Stromal cell of bone marrow (primary cell): ENCODE measurements at places on chromosomes 16 and 17.

DNA sequence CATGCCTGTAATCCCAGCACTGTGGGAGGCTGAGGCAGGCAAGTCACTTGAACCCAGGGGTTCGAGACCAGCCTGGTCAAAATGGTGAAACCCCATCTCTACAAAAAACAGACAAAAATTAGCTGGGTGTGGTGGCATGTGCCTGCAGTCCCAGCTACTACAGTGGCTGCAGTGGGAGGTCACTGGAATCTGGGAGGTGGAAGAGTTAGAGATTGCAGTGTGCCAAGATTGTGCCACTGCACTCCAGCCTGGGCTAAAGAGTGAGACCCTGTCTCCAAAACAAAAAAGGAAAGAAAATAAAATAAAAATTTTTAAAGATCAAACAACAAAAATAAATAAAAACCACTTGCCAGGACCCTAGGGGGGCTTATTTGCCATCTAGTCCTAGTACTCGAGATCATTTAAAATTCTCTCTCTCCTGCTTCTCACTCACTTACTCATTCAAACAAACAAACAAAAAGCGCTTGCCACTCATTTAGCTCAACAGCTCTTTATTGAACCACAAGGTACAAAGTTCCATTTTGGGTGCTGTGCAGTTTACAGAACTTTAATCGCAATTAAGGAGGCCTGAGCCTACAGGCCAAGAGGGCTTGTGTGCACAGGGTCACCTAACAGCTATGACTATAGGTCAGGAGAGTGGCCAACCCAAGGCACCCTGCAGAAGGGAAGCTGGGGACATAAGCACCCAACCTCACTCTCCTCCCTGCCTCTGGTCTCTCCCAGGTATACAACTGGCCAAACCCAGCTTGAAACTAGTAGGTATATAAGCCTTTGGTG, 4.4 kb downstream of the CHD9NB start:
- DNase-seq = no peak

- no peak for DNase-seq
These were observed 3.9 kb downstream of the GNPTG start for GRCh38 chr16:1355591-1355990.

DNA sequence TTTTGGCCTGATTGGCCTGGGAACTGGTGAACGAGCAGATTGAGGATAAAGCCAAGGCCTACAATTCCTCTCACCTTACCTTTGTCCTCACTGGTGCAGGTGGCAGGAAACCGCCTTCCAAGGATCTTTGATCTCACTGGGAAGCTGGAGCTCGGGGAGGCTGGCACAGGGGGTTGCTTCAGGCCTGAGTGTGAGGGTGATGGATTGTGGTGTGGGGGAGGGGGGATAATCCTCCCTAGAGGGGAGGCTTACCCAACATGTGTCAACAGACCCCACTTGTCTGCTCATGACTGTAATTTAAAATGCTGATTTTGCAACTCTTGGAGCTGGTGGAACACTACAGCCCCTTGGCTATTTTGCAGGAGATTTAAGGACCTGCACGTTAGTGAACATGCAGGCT, 4.5 kb upstream of the RMI2 start:
- DNase-seq = no peak

GRCh38 chr17:64377769-64378282, 12.8 kb downstream of the PECAM1 start:
- no peak for DNase-seq

- DNase-seq = no peak
These were observed 224.9 kb downstream of the CA10 start for GRCh38 chr17:51933647-51934046.
